ENCODE measurements at places on chromosomes 2 and 18.

DNA sequence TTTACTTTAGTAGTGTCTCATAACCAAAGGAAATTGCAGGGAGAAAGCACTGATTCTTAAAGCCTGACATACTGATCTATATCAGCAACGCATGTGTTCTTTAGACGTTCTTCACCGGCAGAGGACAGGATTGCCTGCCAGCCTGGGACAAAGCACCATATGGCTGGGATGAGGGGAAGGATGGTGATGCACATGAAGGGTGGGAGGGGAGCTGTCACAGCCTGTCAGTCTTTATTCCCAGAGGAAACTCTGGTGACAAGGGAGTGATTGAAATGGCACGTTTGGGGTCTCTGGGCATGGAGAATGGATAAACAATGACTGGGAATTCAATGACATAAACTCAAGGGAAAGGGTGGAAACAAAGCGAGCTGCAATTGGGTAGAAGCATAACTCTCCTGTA lies 808.1 kb downstream of the DCC start:
- DNase-seq, result no peak

- no peak for DNase-seq
These were observed 64.5 kb upstream of the PPP1CB start for GRCh38 chr2:28687171-28687570.

GRCh38 chr18:69980982-69981804 lies 33.5 kb upstream of the CD226 start:
- DNase-seq, result no peak

- no peak for DNase-seq
These were observed 8.4 kb upstream of the HNRNPLL start for GRCh38 chr2:38610851-38611801.

DNA sequence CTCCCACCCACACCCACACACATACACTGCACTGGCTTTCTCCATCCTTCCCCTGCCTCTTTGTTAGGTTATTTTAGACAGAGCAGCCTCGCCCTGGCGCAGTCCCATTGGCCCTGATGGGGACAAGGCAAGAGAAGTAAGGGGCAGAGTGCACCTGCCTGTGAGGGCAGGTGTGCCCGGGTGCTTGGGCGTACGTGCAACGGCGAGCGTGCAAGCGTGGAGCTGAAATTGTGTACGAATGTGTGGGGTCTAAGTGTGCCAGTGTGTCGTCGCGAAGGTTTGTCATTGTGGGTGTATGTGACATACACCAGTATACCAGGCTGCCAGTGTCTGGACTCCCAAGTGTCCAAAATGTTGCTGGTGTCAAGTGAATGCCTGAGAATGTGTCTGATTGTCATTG lies 544 bp downstream of the LRATD1 start:
- DNase-seq, result no peak

GRCh38 chr2:7929281-7929680 lies 752.6 kb upstream of the ID2 start:
- DNase-seq, result no peak

DNA sequence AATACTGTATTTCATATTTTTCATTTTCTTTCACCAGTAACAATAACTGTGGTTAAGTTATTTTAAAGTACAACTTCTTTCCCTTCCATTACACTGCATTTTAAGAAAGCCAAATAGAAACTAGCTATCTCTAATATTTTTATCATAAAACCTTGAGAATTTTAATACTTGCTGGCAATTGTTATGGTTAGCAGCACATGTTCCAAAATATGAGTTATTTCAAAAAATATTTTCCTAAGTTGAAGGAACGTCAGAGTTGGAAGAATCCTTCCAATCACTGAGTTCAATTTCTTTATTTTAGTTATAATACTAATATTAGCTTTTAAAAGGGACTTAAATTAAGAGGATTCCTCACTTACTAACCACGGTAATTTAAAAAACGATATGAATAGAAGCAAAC lies 68.4 kb downstream of the SCN9A start:
- no peak for DNase-seq

DNA sequence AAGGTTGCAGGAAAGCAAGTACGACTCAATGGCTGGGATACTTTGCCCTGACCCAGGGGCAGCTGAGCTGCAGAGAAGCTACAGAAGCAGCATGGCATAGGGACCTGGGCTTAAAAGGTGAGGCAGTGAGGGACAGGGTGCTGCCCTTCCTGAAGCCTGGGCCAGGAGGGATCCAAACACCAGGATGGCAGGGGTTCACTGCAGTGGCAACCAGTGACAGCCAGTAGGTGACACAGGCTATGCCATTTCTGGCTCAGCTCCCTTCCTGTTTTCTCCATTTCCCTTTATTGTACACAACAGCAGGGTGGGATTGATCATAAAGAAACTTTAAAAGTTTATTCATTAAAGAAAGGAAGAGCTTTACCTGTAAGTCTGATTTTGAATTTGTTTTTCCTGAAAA lies 48.8 kb downstream of the CABYR start:
- no peak for DNase-seq

DNA sequence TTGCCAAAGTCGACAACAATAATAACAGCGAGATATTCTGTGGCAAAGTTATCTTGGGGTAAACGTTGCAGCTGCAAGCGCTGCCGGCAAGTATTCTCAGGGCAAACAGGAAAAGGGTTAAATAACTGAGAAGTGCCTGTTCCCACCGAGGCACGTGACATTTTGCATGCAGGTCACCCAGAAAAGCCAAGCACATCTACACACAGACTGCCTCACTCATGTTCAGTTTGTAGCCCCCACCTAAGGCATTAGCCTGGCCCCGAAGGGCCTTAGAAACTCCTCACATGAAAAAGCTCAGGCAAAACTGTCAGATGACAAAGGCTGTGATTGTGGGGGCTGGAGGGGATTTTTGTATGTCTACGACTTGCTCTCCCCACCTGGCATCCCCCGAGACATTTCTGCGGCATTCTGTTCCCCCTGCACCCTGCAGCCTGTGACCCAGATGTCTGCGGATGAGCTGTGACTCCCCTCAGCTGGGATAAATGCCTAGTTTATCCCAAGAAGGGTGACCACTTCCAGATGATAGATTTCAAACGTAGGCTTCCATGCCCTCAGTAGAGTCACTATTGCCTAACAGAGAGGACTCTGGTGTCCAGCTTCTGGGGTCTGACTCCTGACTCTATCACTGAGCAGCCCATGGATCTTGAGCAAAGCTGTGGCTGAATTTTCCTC lies 215.2 kb upstream of the SIX2 start:
- no peak for DNase-seq

DNA sequence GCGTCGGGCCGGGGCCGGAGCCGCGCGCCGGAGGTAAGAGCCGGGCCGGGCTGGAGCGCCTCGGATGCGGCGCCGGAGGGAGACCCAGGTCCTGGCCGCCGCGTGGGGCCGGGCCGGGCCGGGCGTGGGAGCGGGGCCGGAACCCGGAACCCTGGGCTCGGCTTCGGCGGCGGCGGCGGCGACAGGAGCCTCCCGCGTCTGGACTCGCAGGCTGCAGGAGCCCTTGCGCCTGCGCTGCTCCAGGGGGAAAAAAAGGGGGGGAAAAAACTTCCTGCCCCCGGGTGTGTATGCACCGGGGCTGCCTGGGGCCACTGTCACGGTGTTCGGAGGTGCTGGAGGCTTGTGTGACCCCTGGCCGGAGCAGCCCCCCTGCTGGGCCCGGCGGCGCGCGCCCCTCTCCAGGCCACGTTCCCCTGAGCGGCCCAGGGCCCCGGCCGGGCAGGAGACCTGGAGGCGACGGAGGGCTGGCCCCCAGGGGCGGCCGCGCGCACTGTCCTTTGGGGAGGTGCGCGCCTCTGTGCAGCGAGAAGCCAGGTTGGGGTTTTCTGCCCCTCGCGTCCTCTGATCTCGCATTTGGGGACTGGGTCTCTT lies 864 bp downstream of the KLHL29 start:
- DNase-seq, result no peak

DNA sequence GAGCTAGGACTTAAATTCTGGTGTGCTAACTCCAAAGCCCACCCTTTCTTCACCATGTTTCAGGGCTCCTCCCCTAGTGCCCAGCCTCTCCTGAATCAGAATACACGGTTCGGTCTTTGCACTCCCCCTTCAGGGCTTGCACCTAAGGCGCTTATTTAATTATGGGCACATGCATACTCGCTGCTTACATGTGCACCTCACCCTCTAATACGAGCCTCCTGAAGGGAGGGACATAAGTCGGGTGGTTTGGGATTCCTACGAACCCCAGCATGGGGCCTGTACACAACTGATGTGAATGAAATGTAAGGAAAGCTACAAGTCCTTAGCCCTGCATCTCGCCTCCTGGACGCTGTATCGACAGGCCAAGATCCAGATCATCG lies 435 bp downstream of the IFT172 start:
- DNase-seq, result peak; percentile 36

GRCh38 chr2:136059036-136059472 lies 58.9 kb downstream of the CXCR4 start:
- no peak for DNase-seq

DNA sequence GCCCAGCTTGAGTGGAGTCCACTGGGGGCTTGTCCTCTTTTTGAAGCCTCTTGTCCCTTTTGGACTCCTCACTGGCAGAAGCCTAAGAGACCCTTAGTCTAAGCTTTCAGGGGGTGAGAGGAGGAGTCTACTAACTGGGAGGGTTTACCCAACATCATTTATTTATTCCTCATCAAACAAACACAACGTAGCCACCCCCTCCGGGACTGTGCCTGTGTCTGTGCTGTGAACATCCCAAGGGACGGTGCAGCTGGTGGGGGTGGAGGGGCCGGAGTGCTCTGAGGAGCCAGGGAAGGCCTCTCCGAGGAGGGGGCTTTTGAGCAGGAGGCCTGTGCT lies 42.7 kb upstream of the TAF1B start:
- no peak for DNase-seq

DNA sequence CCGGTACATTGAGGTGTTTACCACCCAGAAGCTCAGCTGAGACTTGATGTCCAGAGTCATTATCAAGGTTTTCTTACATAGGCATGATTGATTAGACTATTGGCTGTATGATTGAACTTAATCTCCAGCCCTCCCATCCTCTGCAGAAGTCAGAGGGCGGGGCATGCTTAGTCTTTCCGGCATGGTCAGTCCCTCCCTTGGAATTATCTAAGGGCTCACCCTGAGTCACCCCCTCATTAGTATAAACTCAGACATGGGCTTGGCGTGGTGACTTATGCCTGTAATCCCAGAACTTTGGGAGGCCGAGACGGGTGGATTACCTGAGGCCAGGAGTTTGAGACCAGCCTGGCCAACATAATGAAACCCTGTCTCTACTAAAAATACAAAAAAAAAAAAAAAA lies 243.9 kb downstream of the VAPA start:
- DNase-seq, result no peak

GRCh38 chr2:135532581-135532980 lies 1.3 kb downstream of the R3HDM1 start:
- no peak for DNase-seq

DNA sequence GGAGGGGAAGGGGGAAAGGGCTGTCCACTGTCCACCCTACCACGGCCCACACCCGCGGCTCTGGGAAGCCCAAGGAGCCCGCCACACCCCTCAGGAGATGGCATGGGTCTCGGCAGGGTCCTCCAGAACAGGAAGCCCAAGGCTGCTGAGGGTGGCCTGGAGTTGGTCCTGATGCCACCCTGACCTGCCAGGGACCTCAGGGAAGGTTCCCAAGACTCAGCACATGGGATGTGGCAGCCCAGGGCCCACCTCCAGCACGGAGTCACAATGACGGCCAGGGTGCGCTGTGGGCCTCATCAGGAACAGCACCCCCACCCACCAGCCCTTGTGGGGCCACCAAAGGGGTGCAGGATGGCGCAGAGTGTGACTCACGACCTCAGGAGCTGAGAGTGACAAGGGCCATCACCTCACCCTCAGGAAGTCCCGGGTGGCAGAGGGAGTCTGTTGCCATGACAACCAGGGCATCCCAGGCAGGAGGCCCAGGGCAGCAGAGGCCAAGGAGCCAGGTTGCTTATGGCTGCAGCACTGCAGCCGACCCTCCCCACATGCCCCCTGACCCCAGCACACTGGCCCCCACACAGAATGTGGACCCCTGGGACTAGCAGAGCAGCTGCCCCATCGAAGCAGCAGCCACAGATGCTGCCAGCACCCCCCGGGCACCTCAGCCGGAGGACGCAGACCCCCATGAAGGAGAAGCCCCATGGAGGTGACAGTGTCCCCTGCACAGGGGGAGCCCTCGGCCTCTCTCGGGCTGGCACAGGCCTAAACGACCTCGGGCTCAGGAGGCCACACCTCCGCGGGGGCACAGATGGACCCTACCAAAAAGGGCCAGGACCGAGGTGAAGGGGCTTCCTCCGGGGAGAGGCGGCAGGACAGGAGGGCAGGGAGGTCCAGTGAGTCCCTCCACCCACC lies 34.3 kb downstream of the KIF1A start:
- DNase-seq, result no peak
